SW 1271 (cell line): ENCODE measurements at places on chromosomes 11 and 22.

GRCh38 chr11:97622795-97623194 is 1233.0 kb downstream of the JRKL start:
- DNase-seq, result no peak

- no peak for DNase-seq
Observed at GRCh38 chr22:39932918-39933649, 27.1 kb upstream of the TMA7B start.

GRCh38 chr11:119187123-119187892 is 2.0 kb downstream of the NHERF4 start:
- no peak for DNase-seq

GRCh38 chr11:101497291-101497690 is 86.5 kb downstream of the TRPC6 start:
- no peak for DNase-seq

DNA sequence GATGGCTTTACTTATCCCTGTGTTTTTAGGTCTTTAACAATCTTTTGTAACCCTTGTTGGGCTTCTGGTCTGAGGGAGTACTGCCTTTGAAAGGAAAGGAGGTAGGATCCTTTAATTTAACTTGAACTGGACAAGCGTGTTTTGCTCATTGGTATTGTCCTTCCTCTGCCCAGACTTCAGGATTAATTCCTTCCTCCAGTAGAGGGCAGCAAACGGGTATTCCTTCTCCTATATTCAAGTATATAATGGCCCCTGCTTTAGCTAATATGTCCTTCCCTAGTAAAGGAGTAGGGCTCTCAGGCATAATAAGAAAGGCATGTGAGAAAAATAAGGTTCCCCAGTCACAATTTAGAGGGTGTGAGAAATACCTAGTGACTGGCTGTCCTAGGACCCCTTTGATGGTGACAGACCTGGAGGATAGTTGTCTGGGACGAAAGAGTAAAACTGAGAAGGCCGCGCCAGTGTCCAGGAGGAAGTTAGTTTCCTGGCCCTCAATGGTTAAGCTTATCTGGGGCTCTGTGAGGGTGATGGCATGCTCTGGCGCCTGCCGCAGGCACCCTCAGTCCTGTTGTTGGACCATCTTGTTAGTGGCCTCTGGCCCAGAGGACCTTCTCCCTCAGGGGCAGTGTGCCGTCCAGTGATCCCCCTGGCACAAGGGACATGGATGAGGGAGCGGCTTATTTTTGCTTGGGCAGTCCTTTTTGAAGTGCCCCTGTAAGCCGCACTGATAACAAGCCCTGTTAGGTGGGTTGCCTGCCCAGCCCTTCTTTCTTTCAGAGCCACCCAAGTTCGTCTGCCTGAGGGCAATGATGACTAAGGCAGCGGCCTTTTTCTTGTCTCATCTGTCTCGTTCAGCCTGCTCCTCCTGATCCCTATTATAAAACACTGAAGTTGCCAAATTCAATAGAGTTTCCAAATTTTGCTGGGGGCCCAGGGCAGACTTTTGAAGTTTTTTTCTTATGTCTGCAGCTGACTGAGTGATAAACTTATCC is 51.8 kb downstream of the C11orf71 start:
- DNase-seq, result peak; percentile 28

DNA sequence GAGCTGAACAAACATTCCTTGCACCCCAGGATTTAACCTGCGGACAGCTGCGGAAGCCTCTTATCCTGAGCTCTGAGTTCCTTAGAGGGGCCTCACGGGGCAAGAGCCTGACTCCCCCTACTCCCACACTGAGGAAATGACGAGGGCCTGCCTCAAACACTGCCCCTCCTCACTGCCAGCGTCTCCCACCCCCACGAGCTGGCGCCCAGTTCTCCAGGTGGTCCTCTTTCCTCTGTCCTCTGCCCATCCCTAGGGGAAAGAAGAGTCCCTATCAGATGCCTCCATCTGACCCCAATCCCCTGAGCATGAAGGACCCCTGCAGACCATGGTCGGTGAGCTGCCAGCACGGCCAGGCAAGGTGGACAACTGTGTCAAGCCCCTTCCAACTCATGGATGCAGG is 14.3 kb downstream of the CHST1 start:
- DNase-seq, result no peak

GRCh38 chr22:50705851-50706351 is 32.1 kb upstream of the ACR start:
- no peak for DNase-seq

DNA sequence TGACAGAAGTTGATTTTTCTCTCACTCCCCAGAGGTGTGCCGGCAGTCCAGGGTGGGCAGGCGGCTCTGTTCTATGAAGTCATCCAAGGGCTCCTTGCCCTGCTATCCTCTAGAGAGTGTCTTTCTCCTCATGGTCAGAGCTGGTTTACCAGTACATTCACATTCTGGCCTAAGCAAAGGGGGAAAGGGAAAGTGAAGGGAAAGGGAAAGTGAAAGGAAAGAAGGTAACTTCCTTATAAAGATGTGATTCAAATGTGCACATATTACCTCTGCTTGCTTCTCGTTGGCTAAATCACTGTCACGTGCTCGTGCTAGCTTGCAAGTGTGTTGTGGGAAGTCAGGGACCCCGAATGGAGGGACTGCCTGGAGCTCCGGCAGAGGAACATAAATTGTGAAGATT is 2.9 kb upstream of the HTATIP2 start:
- DNase-seq, result no peak

DNA sequence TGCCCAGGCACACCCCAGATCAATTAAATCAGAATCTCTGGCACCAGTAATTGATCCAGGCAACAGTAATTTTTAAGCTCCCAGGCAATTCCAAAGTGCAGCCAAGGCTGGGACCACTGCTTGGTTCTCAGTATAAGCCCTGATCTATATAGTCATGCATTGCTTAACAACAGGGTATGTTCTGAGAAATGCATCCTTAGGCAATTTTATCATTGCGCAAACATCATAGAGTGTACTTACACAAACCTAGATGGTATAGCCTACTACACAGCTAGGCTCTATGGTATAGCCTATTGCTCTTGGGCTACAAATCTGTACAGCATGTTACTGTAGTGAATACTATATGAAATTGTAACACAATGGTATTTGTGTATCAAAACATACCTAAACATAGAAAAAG is 651 bp upstream of the C11orf42 start:
- no peak for DNase-seq

GRCh38 chr11:100928426-100928825 is 201.2 kb downstream of the PGR start:
- DNase-seq, result no peak

DNA sequence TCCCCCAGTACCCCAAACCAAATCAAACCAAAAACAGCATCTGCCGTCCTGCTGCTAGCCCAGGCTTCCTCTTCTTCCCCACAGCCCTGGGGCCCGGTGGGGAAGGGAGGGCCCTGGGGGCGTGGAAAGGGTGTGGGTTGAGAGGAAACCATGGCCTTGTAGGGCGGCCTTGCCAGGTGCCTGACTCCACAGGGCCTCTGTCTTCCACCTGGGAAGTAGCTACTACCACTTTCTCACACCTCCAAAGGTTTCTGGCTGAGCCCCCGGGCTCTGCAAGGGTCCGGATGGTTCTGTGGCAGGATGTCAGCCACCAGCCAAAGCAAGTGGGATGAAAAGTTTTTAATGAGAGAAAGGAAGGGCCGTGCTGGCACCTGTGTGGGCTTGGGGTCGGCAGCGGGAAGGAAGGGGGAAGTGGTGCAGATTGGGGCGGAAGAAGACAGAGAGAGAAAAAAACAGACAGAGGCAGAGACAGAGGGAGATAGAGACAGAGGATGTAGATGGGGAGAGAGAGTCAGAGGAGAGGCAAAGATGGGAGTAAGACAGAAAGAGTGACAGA is 10.5 kb downstream of the TPST2 start:
- DNase-seq, result no peak

- no peak for DNase-seq
Observed at GRCh38 chr11:3216027-3216525, 2.5 kb downstream of the MRGPRG start.

DNA sequence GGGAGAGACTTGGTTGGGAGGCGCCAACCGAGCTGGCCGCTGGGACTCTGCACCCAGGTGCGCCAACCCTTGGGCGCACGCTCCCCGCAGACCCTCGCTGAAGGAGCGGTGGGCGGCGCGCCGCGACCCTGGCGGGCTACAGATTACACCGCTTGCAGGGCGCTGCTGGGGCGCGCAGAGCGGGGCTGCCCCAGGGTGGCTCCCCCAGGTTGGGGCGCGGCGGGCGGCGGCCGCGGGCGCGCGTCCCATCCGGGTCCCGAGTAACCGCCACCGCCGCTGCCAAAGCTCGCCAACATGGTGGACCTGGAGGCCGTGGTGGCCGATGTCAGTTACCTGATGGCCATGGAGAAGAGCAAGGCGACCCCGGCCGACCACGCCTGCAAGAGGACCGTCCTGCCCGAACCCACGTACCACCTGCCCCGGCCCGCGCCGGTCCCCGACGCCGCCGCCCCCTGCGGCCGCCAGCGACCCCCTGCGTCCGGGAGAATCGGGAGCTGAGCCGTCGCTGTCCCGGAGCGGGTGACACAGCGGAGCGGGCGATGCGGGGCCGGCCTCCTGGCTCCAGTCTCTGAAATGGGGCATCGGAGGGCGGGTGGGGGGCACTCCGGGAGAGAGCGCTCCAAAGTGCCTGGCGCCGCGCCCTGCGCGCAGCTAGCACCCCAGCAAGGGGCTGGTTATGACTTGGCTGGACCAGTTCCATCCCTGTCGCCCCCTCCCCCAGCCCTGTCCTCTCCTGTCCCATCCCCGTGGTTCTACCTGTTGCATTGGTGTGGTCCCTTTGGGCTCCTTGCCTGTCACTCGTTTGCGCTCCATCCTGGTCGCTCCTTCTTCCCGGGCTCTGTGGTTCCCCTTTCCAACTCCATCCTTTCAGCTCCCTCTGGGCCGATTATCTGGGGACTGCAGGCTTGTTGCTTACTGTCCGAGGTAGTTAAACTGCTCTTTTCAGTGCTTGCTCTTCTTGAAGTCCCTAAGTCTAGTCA is 143.3 kb upstream of the GRK3 start:
- no peak for DNase-seq

DNA sequence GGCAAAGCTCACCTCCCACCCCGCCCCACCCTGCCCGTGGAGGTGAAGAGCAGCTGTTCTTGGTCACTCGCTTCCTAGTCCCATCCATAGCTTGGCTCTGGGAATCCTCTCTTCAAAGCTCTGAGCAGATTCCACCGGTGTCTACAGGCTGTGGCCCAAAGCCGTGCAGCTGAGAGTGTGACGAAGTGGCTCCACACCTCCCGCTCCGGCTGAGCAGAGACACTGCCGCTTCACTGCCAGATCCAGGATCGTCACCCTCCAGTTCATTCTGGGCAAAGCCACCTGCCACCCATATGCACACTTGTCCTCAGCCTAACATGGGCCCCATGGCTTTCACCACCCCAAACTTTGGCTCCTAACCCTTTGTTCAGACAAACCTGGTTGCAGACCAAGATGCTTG is 532.9 kb upstream of the B3GAT1 start:
- no peak for DNase-seq

DNA sequence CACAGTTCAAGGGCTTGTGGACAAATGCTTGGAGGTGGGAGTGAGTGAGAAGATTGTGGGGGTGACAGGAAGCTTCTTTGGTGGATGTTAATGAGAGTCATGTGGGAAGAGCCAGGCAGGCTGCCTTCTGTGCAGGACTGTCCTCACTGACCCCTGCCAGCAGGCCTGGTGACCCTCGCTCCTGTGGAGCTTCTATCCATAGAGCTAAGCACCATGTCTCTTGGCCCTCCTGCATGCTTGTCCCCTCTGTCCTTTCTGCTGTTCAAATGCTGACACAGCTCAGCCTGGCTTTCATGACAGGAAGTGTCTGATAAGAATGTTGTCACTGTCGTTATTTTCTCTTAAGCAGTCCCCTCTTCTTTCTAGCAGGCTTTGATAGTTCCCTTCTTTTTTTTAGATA is 37.6 kb downstream of the NAT10 start:
- no peak for DNase-seq

- no peak for DNase-seq
Observed at GRCh38 chr22:38674888-38675287, 6.9 kb upstream of the TOMM22 start.

GRCh38 chr11:124075841-124076651 is 34.9 kb upstream of the OR10G7 start:
- peak; percentile 27 for DNase-seq

- no peak for DNase-seq
Observed at GRCh38 chr22:25183949-25184619, 15.6 kb upstream of the CRYBB3 start.

DNA sequence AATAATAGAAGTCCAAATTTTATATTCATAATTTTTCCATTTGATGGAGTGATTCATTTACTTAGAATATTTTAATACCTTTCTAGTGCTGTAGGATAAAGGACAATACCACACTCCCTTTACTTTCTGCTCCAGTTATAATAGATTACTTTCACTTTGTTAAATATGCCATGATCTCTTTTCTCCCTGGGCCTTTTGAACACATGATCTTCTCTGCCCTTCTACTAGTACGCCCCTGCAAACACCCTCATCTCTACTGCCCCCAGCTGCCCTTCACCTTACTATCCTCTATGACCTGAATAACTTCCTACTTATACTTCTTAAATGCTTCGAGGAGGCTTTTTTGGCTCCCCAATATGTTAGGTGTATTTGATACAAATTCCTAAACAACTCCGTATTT is 177.3 kb downstream of the GUCY1A2 start:
- DNase-seq, result no peak

DNA sequence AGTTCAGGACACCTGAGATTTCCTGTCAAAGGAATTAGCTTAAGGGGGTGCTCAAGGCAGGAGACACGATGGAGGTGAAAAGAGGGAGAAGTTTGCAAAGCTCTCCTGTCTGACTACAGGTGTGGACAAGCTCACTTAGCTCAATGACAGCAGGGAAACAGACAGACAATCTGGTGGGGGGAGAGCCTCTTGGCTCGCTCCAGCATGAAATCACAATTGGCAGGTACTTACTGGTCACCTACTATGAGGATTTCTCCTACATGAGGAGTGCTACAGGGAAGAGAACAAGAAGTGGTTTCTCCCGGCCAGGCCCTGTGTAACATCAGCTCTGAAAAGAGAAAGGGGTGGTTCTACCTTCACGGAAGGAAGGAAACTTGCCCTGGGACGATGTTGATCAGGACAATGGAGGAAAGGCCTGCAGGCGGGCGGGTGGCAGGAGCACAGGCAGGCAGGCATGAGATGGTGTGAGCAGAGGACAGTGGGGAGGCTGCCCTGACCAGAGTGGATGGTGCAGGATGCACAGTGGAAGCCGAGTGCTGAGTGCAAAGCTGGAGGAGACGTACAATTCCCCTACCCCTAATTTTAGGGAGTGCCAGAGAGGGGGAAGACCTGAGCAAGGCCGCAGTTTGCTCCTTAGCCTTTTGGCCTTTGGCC is 57.9 kb upstream of the CRTAM start:
- DNase-seq, result no peak
